ENCODE measurements at places on chromosomes 2 and 18.

- DNase-seq: no peak
Measured at GRCh38 chr2:197809064-197809463, 4.7 kb downstream of the PLCL1 start.

- DNase-seq: no peak
Measured at GRCh38 chr18:11178951-11179549, 29.7 kb upstream of the PIEZO2 start.

GRCh38 chr18:37694516-37694915 is 128.9 kb upstream of the CELF4 start:
- no peak for DNase-seq

DNA sequence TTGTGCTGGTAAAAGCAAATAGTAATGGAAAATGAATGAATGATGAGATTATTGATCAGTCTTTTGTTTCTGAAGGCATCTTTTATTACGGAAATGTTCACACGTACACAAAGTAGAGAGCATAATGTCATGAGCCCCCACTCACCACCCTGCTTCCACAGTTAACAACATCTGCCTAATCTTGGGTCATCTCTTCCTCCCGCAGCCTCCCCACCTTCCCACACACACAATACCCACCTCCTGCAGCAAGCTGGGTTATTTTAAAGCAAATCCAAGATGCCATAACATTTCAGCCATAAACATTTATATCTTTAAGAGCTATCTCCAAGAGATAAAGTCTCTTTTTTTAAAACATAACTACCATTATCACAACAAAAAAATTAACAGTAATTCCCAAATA is 36.3 kb downstream of the CYP27C1 start:
- no peak for DNase-seq

DNA sequence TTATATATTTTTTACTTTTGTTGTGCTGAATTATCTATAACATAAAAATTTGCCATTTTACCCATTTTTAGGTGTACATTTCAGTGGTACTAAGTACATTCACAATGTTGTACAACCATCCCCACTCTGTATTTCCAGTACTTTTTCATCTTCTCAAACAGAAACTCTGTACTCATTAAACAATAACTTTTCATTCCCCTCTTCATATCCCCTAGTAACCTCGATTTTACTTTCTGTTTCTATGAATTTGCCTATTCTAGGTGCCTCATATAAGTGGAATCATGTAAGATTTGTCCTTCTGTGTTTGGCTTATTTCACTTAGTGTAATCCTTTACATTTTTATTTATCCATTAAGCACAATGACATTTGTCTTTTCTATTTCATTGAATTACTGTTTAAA is 51.3 kb downstream of the GTF2A1L start:
- DNase-seq: no peak

DNA sequence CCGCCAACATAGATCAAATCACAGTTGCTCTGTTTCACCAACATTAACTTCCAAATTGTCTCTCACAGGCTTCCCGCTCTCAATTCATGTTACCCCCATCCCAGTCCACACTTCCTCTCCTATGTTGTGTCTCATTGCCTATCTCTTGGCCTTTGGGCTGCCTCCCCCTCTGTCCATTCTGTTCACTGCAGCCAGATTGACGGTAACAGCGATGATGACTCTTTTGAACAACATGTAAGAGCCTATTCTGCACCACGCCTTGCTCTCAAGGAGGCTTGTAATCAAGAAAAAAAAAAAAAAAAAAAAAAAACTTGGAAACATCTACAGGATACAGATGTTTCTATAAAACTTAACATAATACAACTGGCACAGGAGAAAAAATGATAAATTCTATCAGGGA is 77.3 kb upstream of the RMDN2 start:
- no peak for DNase-seq

GRCh38 chr2:108588070-108588668 is 53.9 kb downstream of the LIMS1 start:
- no peak for DNase-seq

DNA sequence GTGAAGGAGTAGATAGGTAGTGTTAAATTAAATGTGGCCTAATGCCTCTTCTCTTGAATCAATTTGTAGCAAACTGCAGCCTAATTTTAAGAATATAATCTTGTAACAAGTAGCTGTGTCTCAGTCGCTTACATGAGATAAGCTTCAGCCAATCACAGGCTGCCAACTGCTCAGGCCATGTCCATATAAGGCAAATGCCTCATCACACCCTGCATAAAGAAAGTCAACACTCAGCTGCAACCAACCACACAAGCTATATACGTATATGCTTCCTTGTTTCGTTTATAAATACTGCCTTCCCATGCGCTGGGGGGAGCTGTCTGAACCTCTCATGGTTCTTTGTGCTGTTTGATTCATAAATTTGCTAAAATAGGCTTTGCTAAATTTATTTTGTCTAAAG is 476.3 kb downstream of the TRIB2 start:
- no peak for DNase-seq

DNA sequence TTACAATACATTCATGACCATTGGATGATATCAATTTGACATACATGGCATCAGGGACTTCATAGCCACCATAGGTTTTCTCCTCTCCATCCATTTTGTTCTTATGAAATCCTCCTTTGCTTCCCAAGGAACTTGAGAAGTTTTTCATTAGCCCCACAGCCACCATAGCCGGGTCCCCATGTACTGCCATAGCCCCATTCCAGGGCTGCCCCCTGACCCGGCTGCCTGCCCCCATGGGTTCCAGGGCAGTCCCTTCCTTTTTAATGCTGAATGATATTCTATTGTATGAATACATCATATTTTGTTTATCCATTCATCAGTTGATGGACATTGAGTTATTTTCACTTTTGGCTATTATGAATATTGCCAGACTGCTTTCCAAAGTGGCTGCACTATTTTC is 20.4 kb downstream of the ATP6V1B1 start:
- DNase-seq: no peak

DNA sequence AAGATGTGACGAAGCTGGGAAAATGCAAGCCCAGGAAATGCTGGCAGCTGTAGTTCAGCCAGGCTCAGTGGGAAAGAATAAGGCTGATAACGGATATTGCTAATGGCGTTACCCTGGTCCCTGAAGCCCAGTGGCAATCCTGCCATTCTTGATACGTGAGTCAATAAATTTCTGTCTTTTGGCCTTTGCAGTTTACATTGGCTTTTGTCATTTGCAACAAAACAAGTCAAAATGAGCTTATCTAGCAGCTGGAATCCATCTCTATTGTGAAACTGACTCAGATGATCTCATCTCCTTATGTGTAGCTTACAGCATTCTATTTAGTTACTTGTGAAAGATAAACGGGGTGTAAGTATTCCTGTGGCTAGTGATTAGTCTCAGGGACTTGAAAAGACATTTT is 43.8 kb downstream of the ARL6IP6 start:
- DNase-seq: no peak

GRCh38 chr2:15521641-15522181 is 39.4 kb downstream of the NBAS start:
- no peak for DNase-seq

GRCh38 chr2:169323841-169324240 is 38.5 kb downstream of the LRP2 start:
- no peak for DNase-seq

GRCh38 chr2:134278553-134278952 is 24.7 kb downstream of the MGAT5 start:
- DNase-seq: no peak

DNA sequence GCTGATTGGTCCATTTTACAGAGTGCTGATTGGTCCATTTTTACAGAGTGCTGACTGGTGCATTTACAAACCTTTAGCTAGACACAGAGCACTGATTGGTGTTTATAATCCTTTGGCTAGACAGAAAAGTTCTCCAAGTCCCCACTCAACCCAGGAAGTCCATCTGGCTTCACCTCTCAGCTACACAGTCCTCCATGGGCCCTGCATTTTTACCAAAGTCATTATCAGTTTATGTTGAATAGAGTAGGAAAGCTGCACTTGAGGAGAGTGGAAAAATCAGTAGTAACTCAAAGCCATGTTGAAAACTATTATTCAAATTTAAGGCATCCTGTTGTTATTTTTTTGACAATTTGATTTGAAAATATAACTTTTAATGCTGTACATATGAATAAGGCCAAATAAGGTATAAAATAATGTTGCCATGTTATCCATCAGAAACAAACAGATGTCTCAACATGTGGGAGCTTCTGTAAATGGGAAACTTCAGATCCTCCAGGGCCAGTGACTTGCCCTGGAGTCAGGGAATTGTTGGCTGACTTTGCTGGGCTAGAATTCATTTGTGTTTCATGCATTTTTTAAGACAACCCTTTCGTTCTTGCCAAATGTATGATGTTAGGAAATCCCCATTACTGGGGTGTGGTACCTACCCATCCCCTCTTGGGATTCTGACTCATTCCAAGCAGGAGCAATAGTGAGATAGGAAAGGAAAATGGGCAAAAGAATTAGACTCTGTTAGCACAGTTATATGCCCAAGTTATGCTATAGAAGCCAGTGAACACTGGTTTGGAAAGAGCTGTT is 37.8 kb upstream of the CCDC195 start:
- no peak for DNase-seq

- no peak for DNase-seq
Measured at GRCh38 chr2:75790121-75790813, 79.6 kb upstream of the GCFC2 start.

GRCh38 chr2:71833855-71834560 is 313.7 kb downstream of the CYP26B1 start:
- no peak for DNase-seq

GRCh38 chr2:231680992-231681852 is 27.1 kb upstream of the PTMA start:
- DNase-seq: peak; percentile 94

DNA sequence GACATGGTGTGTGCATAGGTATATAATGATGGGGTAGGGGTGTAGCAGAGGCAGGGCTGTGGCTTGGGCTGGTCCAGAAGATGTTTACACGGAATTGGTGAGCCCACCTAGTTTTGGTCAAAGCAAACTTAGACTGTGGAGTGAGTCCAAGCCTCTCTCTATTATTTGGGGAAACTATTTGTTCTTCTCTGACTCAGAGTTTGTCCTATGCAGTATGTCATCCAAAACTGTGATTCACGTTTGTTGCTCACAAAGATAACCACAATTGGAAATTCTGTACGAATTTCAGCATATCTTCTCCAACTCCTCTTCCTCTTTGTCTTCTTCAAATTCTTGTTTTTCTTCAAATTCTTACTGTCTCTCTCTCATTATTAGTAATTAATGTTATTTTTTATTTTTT is 292.9 kb downstream of the XIRP2 start:
- no peak for DNase-seq

DNA sequence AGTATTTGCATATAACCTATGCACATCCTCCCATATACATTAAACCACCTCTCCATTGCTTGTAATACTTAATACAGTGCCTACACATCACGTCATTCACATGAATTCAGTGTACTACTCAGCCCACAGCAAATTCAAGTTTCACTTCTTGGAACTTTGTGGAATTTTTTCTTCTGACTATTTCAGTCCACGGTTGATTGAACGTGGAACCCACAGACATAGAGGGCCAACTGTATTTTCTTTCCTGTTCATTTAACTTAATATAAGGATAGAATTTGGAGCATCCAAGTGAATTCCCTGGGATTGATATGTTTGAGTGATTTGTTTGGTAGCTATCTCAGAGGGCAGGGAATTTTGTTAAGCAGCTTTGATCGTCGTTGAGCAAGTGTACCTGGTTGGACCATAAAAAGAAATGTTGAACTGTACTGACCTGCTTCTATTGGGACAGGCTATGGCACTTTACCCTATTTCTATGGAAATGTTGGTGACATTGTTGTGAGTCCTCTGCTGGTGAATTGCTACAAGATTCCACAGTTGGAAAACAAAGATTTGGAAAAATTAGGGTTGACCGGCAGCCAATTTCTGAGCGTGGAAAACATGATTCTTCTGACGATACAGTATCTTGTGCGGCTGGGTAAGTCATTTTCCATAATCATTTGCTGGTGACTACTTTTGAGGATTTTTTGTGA is 156.6 kb downstream of the ESCO1 start:
- DNase-seq: no peak

DNA sequence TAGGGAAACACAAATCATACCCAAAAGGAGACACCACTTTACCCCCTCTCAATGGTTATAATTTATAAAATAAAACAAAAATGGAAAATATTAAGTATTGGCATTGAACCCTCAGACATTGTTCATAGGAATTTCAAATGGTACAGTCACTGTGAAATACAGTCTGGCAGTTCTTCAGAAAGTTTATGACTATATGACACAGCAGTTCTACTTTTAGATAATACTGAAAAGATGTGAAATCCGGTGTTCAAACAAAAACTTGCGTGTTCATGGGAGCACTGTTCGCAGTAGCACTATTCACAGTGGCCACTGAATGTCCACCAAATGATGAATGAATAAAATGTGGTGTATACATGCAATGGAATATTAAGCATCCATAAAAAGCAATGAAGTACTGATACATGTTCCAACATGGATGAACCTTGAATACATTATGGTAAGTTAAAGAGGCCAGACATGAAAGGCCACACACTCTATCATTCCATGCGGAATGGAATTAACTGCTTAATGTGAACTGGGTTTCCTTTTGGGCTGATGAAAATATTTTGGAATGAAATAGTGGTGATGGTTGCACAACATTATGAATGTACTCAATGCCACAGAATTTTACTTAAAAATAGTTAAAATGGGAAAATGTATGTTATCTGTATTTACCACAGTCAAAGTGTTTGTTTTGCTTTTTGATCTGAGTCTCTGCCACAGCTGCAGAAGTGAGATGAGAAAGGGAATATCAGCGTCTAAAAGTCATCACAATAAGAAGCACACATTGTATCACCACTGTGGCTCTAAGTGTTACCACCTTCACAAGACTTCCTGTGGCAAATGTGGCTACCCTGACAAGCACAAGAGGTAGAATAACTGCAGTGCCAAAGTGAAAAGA is 864.6 kb downstream of the SUCLG1 start:
- no peak for DNase-seq

- DNase-seq: no peak
Measured at GRCh38 chr2:107730898-107731297, 95.8 kb upstream of the RGPD4 start.

DNA sequence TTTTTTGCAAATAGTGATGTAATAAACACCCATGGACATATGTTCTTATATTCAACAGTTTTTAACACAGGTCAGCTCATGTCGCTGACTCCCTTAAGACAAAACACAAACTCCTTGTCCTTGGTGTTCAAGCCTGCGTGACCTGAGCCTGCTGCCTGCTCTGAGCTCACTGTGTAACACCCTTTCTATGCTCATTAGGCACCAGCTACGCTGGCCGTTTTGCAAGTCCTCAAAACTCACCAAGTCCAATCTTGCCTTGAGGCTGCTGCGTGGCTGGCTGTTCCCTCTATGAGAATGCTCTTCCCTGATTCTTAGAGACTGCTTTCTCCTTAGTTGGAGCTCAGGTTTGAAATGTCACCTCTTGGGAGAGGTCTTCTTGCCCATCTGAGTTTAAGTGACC is 100.5 kb upstream of the GLI2 start:
- no peak for DNase-seq

- no peak for DNase-seq
Measured at GRCh38 chr18:50659091-50660003, 99.5 kb downstream of the MAPK4 start.
